ENCODE measurements at places on chromosomes 16 and 17. TPM values are rescaled to one million over a fixed set of nuclear protein-coding genes. Genes with fewer than 3 reads are reported as not detected.

Gene WFIKKN2
- 0.16 TPM for total RNA-seq

Gene GNGT2
- 3.0 TPM for total RNA-seq

Gene CTF1
- total RNA-seq = 4.8 TPM

Gene KIF18B
- total RNA-seq = 0.33 TPM

Gene GINS2
- not detected for total RNA-seq

Gene ANKS4B
- not detected for total RNA-seq

Gene CCDC43
- 15.9 TPM for total RNA-seq

Gene HSD3B7
- 16.1 TPM for total RNA-seq

DNA sequence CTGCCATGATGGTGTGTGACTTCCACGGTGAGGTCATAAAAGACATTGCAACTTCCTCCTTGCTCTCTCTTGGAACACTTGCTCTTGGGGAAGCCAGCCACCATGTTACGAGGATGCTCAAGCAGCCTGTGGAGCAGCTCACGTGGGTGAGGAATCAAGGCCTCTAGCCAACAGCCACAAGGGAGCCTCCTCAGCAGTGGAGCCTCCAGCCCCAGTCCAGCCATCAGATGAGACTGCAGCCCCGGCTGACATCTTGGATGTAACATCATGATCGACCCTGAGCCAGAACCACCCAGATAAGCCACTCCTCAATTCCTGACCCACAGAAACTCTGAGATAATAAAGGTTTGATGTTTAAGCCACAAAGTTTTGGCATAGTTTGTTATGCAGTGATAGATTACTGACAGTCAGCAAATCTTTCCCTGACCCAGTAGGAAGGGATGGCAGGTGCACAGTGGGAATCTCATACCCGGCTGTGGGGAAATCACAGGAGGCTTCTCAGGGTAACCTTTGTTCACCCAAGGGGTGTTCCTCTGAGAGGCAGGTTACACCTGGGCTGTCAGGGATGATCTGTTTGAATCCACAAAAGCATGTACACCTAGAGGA lies 23.3 kb upstream of the GINS2 start:
- no peak for DNase-seq

- DNase-seq = no peak
Observed at GRCh38 chr16:20049831-20050230, 23.9 kb downstream of the GPR139 start.

DNA sequence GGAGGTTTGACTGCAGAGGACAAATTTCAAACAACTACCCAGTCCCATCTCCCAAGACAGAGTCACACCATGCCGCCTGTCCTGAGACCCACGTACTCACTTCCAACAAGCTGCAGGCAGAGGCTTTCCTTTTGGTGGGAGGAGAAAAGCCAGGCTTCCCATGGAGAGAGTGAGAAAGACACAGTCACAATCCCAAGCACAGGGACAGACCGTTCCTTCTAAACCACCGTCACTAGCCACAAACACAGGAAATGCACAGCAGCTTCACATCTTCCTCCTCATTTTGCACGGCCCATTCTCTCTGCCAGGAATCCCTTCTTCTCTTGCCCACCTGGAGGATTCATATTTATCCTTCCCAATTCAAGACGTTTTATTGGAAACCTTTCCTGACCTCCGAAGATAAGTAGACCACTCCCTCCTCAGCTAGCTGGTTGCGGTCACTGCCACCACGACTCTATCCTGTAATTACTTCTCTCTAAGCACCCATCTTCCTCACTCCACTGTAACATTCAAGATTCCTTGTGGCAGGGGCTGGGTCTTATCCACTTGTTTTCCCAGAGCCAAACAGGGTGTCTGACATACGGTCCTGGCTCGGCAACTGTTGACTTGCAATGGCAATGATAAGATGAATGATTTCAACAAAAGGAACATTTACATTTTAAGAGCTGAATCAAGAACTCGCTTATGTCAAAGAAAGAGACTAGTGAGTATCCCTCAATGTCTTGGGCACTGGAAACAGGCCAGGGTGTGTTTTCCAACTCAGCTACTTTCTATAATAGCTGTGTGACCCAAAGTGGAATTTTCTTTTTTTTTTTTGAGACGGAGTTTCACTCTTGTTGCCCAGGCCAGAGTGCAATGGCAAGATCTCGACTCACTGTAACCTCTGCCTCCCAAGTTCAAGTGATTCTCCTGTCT lies 87.6 kb downstream of the XYLT1 start:
- peak; percentile 79 for DNase-seq

- no peak for DNase-seq
Observed at GRCh38 chr17:39792526-39793221, 54.9 kb downstream of the GRB7 start.

DNA sequence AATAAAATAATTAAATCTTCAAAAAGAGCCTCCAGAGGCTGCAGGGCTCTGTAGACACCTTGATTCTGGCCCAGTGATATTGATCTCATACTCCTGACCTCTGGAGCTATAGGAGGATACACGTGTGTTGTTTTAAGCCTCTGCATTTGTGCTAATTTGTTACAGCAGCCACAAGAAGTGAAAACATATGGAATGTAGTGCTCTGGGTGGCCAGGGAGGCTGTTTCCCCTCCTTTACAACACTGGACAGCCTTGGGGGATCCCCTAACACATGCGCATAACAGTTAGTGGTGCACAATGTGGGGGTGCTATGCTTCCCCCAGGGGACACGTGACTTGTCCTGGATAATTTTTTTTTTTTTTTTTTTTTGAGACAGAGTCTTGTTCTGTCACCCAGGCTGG lies 4.7 kb upstream of the ZNF500 start:
- DNase-seq = no peak

- no peak for DNase-seq
Observed at GRCh38 chr17:55533608-55534007, 22.4 kb upstream of the SMIM36 start.

DNA sequence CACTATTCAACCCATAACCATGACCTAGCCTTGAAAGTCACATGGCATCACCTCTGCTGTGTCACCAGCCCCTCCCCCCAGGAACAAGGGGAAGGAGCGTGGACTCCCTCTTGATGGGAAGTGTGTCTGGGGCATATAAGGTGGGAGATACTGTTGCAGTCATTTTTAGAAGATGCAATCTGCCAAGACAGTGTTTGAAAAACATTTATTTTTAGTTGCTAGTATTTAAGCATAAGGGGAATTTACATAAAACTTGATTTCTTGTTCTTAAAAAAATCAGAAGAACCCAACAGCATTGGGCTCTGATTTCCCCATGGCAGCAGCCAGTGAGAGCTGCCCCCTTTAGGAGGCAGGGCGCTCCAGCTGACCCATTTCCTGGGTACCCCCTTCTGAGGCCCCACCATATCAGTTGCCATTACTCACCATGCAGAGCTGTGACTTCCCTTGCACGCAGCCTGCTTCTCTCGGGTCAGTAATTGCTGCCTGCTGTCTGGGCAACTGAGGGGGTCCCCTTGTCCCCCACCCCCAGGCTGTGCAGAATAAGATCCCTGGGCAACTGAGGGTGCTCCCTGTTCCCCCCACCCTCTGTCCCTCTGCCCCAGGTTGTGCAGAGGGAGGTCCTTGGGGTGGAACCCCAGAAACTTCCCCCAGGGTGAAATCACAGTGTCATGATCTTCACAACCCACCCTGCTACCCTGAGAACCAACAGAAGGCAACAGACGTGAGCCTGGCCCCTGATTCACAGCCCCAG lies 11.8 kb upstream of the CDC42EP4 start:
- no peak for DNase-seq

GRCh38 chr17:14427900-14428647 lies 127.2 kb downstream of the HS3ST3B1 start:
- DNase-seq = no peak

DNA sequence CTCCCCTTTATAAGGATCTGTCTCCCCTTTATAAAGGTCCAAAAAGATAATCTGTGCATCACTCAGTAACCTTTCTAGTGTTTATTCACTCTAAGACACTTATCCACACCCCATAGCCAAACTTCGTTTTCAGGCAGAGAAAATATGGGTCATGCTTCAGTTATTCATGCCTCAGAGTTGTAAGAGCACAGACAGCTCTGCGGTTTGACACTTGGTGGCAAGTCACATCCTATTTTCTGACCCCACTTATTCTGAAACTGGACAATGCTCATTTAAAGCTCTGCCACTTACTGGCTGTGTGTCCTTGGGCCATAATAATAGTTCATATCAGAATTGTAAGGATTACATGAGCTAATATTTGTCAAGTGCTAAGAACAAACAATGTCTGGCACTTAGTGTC lies 2.0 kb upstream of the KRTAP2-1 start:
- DNase-seq = no peak

DNA sequence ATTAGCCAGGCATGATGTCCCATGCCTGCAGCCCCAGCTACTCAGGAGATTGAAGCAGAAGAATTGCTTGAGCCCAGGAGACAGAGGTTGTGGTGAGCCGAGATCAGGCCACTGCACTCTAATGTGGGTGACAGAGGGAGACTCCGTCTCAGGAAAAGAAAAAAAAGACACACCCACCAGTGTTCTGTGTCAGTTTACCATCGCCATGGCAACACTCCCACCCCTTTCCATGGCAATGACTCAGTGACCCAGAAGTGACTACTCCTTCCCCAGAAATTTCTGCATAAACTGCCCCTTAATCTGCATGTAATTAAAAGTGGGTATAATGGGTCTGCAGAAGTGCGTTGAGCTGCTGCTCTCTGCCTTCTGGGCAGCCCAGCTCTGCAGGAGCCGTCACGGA lies 4.0 kb upstream of the ZC3H18 start:
- DNase-seq = no peak

- no peak for DNase-seq
Observed at GRCh38 chr16:4552541-4552940, 3.6 kb upstream of the C16orf96 start.

DNA sequence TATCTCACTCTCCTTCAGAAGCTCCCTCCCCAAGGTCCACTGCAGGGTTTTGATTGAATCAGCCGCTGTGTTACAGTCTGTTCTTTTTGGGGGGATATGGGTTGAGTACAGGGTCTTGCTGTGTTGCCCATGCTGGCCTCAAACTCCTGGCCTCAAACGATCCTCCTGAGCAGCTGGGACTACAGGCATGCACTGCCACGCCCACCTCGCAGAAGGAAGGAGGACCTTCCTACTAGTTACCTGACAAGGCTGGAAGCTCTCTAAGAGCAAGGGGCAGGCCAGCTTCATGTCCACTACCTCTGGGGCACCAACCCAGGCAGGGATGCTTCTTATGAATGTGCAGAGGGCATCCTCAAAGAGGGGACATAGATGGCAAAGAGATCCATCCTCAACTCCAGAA lies 1.9 kb upstream of the MMP28 start:
- DNase-seq = no peak

DNA sequence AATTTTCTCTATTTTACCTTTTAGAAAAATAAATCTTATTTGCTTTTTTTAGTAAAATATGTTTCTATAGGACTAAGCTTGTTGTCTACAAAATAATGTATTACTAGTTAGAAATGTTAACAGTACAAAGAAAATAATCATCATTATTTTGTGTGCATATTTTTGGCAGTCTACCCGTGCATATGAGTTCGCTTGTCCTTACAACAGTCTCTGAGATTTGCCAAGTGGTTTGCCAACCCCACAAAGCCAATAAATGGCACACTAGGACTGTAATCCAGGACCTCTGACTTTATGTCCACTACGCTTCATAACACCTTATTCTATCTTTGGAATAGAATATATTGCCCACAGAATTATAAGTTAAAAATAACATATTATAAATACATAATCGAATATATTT lies 152.0 kb downstream of the KCNJ2 start:
- no peak for DNase-seq

GRCh38 chr17:68152161-68152571 lies 95.7 kb upstream of the AMZ2 start:
- DNase-seq = no peak

DNA sequence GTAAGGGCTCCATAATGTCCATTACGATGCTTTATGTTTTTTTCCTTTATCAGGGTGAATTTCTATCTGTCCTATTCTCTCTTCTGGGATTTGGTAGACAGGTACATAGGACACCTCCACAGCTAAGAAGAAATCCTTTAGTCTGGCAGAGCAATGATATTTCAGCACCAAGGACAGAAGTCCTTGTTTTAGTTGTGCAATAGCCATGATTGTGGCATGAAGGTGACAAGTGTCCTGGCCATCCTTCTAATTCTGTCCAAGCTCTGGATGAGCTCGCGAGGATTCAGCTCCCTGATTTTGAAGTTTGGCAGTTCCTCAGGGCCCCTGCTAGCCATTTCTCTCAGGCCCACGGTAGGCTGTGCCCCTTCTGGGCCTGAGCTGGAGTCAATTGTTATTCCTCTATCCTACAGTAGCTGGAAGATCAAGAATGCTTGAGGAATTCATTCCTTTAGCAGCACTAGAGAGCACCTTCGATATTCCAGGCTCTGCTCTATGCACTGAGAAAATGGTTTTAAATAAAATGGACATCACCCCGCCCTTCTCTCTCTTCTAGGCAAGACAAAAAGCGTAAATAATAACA lies 320.8 kb downstream of the XYLT1 start:
- no peak for DNase-seq

DNA sequence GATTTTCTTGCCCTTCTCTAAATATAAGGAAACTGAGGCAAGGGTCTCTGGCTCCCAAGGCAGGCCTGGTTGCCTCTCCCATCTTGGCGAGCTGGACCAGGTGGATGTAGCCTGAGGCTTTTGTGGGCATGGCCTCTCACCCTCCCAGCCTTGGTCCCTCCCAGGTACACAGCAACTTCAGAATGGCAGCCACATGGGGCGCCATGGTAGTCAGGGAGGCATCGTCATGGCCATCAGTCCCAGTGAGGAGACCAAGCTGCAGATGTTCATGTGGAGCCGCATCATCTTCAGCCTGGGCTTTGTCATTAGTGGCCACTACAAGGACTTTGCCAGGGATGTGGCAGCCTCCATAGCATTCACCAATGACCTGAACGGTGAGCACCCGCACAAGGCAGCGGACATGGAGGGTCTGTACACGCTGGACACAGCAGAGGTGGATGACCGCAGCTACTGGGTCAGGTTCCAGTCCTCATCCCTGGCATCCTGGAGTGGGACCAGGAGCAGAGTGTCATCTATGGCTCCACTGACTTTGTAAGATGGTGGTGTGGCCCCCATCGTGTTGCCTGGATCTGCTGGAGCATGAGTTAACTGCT lies 165.8 kb upstream of the ZNF267 start:
- DNase-seq = no peak

GRCh38 chr16:81477697-81478693 lies 33.4 kb downstream of the CMIP start:
- DNase-seq = no peak

GRCh38 chr16:35210681-35211433 lies 1751.4 kb downstream of the TP53TG3F start:
- DNase-seq = no peak

Measured in sigmoid colon (tissue), 7 donors.